ENCODE measurements at places on chromosomes 4 and X.

GRCh38 chrX:8845469-8845868 is 44.3 kb upstream of the FAM9A start:
- DNase-seq: no peak

GRCh38 chrX:11244636-11245035 is 48.6 kb upstream of the AMELX start:
- DNase-seq: no peak

- no peak for DNase-seq
Observed at GRCh38 chr4:106647451-106647850, 278.9 kb upstream of the GIMD1 start.

- no peak for DNase-seq
Observed at GRCh38 chr4:173519111-173520101, 10.6 kb downstream of the HAND2 start.

DNA sequence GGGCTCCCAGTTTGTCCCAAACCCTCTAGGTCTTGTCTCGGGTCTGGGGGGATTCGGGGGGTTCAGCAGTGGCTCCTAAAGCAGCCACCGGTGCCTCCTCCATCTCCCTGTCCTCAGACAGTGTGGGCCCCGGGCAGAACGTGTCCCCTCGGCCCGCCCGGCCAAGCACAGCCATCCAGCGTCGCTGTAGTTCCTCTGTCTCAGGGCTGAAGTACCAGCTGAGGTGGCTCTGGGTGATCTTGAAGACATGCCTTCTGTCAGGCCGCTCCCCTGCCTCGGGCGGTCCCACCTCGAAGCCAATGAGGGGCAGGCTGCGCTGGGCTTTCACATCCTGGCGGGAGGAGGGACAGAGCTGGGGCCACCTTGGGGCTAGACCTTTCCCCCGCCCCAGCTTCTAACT is 5.9 kb downstream of the TSR2 start:
- no peak for DNase-seq
